Osteoblast (primary cell): ENCODE measurements at places on chromosomes 4 and X. TPM values are rescaled to one million over a fixed set of nuclear protein-coding genes. Genes with fewer than 3 reads are reported as not detected.

Gene TCP11X2
- total RNA-seq = not detected in 2 replicates

Gene DHRSX
- 37.6 and 38.3 TPM in 2 replicates for total RNA-seq

Gene RPA4
- total RNA-seq = 0.88 and 1.1 TPM in 2 replicates

Gene CENPE
- 4.1 and 13.0 TPM in 2 replicates for total RNA-seq

Gene CDKL2
- 0.72 and 0.88 TPM in 2 replicates for total RNA-seq

Gene CDX4
- not detected in 2 replicates for total RNA-seq

Gene CCDC110
- 2.2 and 2.4 TPM in 2 replicates for total RNA-seq

Gene KIAA1210
- not detected in 2 replicates for total RNA-seq

Gene NAP1L2
- total RNA-seq = 0.29 TPM in 1 of 2 replicates, not detected in the other

Gene SMARCAD1
- total RNA-seq = 38.7 and 41.3 TPM in 2 replicates

Gene STK26
- total RNA-seq = 9.4 and 10.9 TPM in 2 replicates

Gene EGF
- 0.36 and 1.2 TPM in 2 replicates for total RNA-seq

Gene SPATA4
- total RNA-seq = 0.59 and 0.72 TPM in 2 replicates

Gene FRAS1
- total RNA-seq = 5.1 and 7.4 TPM in 2 replicates

Gene MAGEA1
- not detected in 2 replicates for total RNA-seq

Gene MANBA
- total RNA-seq = 64.1 and 71.9 TPM in 2 replicates

Gene PCDH7
- 0.72 and 3.8 TPM in 2 replicates for total RNA-seq

Gene POU3F4
- not detected in 2 replicates for total RNA-seq

Gene GUCY1B1
- total RNA-seq = 1.1 and 2.9 TPM in 2 replicates

Gene DCK
- 13.8 and 16.5 TPM in 2 replicates for total RNA-seq

Gene BEND2
- not detected in 2 replicates for total RNA-seq

Gene ZAR1
- not detected in 2 replicates for total RNA-seq

Gene DGKK
- not detected in 2 replicates for total RNA-seq

Gene AR
- 4.1 and 4.7 TPM in 2 replicates for total RNA-seq

Gene LANCL3
- total RNA-seq = 0.29 and 0.72 TPM in 2 replicates

Gene P2RY4
- total RNA-seq = under 0.01 and 0.29 TPM in 2 replicates

Gene ADH1B
- 0.59 and 0.72 TPM in 2 replicates for total RNA-seq
